ENCODE measurements at places on chromosomes 11 and 22. TPM values are rescaled to one million over a fixed set of nuclear protein-coding genes. Genes with fewer than 3 reads are reported as not detected.

UBQLN3 gene
- total RNA-seq: not detected

BARX2 gene
- total RNA-seq: 0.10 TPM

IRAG1 gene
- total RNA-seq: 0.15 TPM

KCNJ4 gene
- not detected for total RNA-seq

CELSR1 gene
- 151 TPM for total RNA-seq

FXYD6 gene
- total RNA-seq: 0.20 TPM

ARL2 gene
- 107 TPM for total RNA-seq

SHISAL1 gene
- total RNA-seq: 0.05 TPM

CFAP68 gene
- total RNA-seq: 20.1 TPM

OR6A2 gene
- not detected for total RNA-seq

PSMD13 gene
- 172 TPM for total RNA-seq

B3GAT1 gene
- total RNA-seq: under 0.01 TPM

KDM4D gene
- 1.6 TPM for total RNA-seq

FGF3 gene
- not detected for total RNA-seq

GNAZ gene
- 1.4 TPM for total RNA-seq

C11orf97 gene
- not detected for total RNA-seq

TSGA10IP gene
- not detected for total RNA-seq

GLB1L3 gene
- total RNA-seq: not detected

MYOD1 gene
- not detected for total RNA-seq

CLCF1 gene
- total RNA-seq: 13.9 TPM

PKDREJ gene
- total RNA-seq: not detected

MRGPRF gene
- not detected for total RNA-seq

ART5 gene
- not detected for total RNA-seq

HEPACAM gene
- not detected for total RNA-seq

GGTLC2 gene
- not detected for total RNA-seq

VPREB1 gene
- not detected for total RNA-seq

MUC6 gene
- total RNA-seq: not detected

KCNK4 gene
- total RNA-seq: not detected

FAT3 gene
- total RNA-seq: 1.9 TPM

RIBC2 gene
- 0.30 TPM for total RNA-seq

ASPHD2 gene
- 5.6 TPM for total RNA-seq

OSBPL5 gene
- 11.3 TPM for total RNA-seq

OOSP4B gene
- total RNA-seq: not detected

KCNJ11 gene
- total RNA-seq: 0.35 TPM

FREY1 gene
- not detected for total RNA-seq

PAMR1 gene
- total RNA-seq: 1.8 TPM

SLC36A4 gene
- total RNA-seq: 13.2 TPM

SMTN gene
- 136 TPM for total RNA-seq

NCF4 gene
- not detected for total RNA-seq

GGTLC3 gene
- total RNA-seq: not detected

PKP3 gene
- 1.7 TPM for total RNA-seq

MDK gene
- total RNA-seq: 26.7 TPM

CRYBB1 gene
- total RNA-seq: not detected

SPDYC gene
- not detected for total RNA-seq

KCNJ1 gene
- total RNA-seq: not detected

OR5M11 gene
- not detected for total RNA-seq

PNPLA5 gene
- total RNA-seq: not detected

OR8U1 gene
- total RNA-seq: not detected

EIF3L gene
- 278 TPM for total RNA-seq

TMEM25 gene
- total RNA-seq: 72.0 TPM

MPPED2 gene
- total RNA-seq: 0.10 TPM

RNF215 gene
- total RNA-seq: 29.3 TPM

SEC14L3 gene
- total RNA-seq: not detected

C1QTNF4 gene
- not detected for total RNA-seq

TCF20 gene
- total RNA-seq: 23.3 TPM

RPS6KB2 gene
- total RNA-seq: 51.7 TPM

KREMEN1 gene
- 7.5 TPM for total RNA-seq
